ENCODE measurements at places on chromosomes 12 and 14.

DNA sequence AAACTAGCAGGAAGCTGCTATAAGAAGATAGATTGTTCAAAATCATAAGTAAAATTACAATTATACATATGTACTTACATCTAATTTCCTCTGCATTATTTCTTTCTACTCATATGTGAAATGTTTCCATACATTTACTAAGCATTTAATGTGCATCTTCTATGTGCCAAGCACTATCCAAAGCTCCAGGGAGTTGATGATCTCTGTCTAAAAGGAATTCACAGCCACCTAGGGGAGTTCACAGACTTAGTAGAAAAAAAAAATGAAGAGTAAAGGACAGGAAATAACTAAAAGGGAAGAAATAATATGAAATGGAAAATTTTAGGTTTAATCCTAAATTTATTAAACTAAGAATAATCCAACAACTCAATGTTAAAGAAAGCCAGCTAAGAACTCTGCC lies 91.7 kb downstream of the EFCAB11 start:
- DNase-seq, result no peak

DNA sequence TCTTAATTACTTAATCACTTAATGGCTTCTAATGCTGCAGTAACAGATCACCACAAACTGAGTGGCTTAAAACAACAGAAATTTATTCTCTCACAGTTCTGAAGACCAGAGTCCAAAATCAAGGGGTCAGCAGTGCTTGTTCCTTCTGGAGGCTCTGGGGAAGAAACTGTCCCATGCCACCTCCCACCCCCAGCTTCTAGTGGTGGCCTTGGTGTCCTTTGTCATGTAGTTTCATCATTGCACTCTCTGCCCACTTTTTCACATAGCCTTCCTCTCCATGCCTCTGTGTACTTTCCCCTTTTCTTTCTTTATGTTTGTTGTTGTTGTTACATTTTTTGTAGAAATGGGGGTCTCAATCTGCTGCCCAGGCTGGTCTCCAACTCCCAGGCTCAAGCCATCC lies 16.1 kb upstream of the UBC start:
- DNase-seq, result no peak

GRCh38 chr14:22689199-22689598 lies 45.0 kb upstream of the OR6J1 start:
- no peak for DNase-seq

GRCh38 chr12:33012226-33012625 lies 115.6 kb upstream of the PKP2 start:
- DNase-seq, result no peak

- DNase-seq, result peak; percentile 91
These were observed 3.6 kb upstream of the P2RX2 start for GRCh38 chr12:132614861-132615578.

DNA sequence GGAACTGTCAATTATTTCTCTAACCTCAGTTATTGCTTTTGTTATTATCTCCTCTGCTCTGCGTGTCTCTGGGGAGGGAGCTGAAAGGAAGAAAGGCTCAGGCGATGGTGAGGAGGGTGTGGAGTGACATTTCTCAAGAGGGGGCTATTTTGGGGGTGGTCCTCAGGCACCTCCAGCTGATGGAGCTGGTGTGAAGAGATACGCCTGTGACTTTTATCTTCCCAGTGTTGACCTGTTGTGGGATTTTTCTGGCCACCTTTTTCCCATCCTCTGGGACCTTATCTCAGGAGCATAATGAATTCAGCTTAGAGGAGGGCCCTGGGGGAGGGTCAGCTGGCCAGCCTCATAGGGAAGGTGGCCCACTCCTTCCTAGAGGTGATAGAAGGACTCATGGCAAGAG lies 26.4 kb downstream of the KCNA5 start:
- DNase-seq, result no peak

DNA sequence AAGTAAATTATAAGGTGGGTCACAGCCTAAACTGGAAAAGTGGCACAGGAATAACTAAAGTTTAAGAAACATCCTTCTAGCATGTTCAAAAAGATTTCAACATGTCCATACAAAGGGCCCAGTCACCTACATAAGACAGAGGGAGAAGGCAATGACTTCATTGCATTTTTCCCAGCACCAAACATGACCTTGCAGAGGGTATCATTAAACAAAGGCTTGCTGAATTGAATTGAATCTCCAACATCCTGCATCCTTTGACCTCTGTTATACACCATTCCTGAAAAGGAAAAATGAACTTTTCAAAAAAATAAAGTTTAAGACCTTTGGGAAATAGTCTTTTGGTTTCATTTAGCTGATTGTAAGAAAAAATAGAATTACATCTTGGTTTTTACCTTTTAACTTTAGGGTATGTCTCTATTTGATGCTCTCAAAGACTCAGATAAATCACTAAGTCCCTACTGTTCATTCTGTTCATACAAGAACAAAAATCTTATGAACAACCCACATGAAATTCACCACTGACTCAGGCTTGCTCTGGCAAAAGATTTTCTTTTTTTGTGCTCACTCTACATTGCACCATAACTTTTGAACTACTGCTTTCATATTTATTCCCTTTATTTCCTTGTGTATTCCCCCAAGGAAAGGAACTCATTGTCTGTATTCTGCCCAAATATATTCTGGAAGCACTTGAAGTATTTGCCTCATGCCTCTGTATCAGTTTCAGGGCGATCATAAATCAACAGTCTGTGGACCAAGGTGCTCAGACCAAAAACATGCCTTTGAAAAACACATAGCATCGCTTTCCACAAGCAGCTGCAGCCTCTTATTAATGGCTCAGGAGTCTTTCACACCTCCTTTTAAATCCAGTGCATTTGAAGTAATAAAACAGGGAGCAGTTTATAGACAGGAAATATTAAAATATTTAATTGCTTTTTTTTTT lies 121.7 kb downstream of the DUSP6 start:
- no peak for DNase-seq

DNA sequence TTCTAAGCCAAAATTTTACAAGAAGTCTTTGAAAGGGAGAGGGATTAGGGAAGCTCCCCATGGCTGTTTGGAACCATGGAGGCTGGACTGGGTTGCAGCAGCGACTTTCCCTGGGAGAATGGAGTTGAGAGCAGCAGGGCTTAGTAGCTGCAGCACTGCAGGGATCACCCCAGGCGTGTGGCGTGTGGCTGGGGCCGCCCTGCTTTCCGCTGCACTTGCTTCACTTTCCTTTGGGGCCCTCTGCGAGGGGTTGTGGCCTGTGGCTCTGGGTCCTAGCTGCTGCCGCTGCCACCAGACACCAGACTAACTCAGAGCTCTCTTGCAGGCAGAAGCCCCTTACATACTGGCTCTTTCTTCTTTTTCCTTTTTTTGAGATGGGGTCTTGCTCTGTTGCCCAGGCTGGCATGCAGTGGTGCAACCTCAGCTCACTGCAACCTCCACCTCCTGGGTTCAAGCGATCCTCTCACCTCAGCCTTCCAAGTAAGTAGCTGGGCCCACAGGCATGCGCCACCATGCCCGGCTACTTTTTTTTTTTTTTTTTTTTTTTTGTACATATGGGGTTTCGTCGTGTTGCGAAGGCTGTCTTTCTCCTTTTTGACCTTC lies 25.4 kb downstream of the CCDC62 start:
- DNase-seq, result no peak

DNA sequence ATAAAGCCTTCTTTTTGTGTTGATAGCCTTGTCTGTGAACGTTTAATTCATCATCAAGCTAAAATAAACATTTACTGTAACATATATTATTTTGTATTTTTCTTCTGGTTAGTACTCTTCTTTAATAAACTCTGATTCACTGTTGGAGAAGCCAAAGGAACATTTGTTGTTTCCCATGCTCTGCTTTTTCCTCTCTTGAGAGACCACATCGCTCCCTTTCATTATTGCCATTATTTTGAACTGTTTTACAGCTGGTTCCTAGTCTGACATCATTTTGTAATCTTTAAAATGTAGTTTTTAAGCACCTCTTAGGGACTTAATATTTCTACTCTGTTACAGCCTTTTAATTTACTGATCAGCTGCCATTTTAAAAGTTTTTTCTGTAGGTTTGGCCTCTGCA lies 301.8 kb downstream of the NPAS3 start:
- DNase-seq, result no peak

DNA sequence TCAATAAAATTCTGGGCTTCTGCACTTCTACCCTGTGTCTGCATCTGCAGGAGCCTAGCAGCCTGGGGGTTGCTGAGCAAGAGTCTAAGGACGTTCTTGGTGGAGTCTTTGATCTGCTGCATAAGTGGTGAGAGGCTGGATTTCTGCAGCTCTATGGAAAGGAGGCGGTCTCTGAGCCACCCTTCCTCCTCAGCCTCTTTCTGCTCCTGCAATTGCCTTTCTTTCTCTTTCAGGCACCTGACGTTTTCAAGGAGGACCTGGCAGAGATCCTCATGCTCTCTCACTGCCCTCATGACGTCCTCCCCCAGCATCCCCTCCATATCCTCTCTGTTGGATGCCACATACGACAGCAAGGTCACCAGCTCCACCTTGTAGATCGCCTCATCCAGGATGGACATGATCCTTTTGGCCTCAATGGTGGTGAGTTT lies 13.6 kb upstream of the TPCN1 start:
- no peak for DNase-seq

GRCh38 chr12:65655074-65655493 lies 169.2 kb upstream of the HMGA2 start:
- DNase-seq, result no peak

DNA sequence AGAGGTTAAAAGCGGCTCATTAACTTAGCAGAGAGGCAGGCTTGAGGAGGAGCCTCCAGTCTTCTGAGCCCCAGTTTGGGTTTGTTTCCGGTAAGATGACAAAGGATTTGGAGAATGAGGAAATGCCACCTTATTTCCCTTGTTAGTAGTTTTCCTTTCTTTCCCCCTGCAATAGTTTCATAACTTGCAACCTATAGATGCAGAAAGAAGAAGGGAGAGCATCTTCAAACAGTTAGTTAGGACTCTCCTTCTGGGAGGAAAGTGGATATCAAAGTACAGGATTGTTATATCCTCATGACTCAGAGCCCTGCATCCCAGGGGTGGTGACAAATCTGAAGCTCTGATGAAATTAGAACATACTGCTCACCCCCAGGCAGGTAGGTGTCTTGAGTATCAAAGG lies 180.7 kb upstream of the SLC38A2 start:
- DNase-seq, result no peak

- DNase-seq, result no peak
These were observed 45.9 kb downstream of the IFNG start for GRCh38 chr12:68113644-68114043.

- DNase-seq, result no peak
These were observed 146.3 kb downstream of the CAND1 start for GRCh38 chr12:67415473-67415872.

DNA sequence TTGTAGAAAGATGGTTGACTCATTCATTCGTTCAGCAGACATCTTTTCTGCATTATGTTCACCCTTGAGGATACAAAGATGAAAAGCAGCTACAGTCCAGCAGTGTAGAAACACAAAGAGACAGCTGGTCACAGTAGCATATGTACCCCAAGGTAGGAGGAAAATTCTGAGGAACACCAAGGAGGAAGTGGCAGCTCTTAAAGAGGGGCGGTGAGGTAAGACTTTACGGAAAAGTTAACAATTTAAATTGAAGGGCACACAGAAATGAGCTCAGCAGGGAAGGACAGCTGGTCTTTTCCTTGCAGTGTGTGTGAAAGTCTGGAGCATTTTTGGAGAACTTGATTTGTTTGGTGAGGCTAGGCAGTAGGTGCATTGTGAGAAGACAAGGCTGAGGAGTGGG lies 3.5 kb downstream of the SLC35E3 start:
- no peak for DNase-seq

- no peak for DNase-seq
These were observed 86.3 kb upstream of the TBX3 start for GRCh38 chr12:114770323-114770722.

DNA sequence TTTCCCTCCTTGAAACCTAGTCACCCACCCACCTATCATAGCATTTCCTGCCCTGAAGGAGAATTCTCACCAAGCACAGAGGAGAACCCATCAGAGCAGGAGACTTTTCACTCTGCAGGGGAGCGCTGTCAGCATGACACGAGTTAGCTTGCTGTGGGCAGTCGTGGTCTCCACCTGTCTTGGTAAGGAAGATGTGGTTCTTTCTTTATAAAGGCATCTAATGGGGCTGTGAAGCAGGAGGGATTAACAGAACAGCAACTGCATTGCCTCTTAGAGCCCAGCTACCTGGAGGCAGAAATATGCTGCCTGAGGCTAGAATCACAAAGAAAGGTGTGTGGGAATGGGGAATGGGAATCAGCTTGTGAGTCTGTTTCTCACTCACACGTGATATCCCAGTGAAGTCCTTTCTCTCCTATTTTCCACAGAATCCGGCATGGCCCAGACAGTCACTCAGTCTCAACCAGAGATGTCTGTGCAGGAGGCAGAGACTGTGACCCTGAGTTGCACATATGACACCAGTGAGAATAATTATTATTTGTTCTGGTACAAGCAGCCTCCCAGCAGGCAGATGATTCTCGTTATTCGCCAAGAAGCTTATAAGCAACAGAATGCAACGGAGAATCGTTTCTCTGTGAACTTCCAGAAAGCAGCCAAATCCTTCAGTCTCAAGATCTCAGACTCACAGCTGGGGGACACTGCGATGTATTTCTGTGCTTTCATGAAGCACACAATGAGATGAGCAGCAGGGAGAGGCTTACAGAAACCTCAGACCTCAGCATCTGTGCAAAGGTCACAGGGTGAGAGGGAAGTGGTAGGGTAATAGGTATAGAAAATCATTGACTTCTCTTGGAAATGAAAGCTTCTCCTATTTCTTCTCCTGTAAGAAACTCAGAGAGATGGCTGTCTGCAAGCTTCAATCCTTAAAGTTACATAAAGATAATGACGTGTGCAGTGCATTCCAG lies 316.9 kb downstream of the DAD1 start:
- DNase-seq, result no peak

GRCh38 chr12:3218228-3219171 lies 141.3 kb downstream of the TSPAN9 start:
- peak; percentile 81 for DNase-seq

GRCh38 chr14:94292526-94292871 lies 569 bp downstream of the SERPINA10 start:
- no peak for DNase-seq

- no peak for DNase-seq
These were observed 21.1 kb upstream of the CERS5 start for GRCh38 chr12:50188241-50188781.

DNA sequence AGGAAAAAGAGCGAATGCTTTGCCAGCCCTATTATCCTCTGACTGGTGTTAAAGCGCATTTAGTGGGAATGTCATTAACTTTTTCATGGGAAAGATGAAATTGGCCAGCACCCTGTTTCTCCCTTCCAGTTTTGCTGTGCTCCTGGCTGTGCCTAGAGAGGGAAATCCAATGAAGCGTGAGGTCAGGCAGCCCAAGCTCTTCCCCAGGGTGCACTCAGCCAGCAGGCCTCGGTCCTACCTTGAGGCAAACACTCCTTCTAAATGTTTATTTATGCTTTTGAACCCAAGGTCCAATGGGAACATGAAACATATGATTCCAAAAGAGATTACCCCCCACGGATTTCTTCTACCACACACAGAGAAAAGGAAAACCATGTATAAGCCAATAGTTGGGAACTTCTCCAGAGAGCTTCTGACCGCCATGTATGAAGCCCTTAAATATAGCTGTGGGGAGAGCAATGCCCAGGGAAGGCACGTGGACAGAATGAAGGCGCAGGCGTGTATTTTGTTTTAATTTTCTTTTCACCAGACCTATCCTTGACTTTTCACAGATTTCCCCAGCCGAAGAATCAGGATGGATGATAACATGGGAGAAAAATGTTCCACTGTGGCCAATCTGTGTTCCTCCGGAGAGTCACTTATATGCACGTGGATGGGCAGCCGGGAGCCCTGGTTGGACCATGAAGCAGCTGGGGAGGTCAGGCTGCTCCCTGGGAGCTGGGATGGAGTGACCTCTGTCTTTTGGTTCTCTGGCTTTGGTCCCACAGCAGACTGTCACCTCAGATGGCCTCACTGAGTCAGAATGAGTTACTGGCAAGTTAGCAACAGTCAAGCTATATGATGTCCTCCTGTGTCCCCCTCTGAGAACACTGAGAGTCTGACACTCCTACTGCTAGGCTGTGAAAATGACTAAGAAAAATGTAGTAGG lies 37.3 kb downstream of the GPR135 start:
- DNase-seq, result no peak
